Activated CD4-positive, alpha-beta T cell treated with anti-CD3 and anti-CD28 coated beads, Interleukin-2, amount 50 U/mL, for 16 hours (primary cell): ENCODE measurements at places on chromosomes 16 and 17.
A peak's percentile ranks its signal among the peaks of the same experiment; 100 is the strongest.

DNA sequence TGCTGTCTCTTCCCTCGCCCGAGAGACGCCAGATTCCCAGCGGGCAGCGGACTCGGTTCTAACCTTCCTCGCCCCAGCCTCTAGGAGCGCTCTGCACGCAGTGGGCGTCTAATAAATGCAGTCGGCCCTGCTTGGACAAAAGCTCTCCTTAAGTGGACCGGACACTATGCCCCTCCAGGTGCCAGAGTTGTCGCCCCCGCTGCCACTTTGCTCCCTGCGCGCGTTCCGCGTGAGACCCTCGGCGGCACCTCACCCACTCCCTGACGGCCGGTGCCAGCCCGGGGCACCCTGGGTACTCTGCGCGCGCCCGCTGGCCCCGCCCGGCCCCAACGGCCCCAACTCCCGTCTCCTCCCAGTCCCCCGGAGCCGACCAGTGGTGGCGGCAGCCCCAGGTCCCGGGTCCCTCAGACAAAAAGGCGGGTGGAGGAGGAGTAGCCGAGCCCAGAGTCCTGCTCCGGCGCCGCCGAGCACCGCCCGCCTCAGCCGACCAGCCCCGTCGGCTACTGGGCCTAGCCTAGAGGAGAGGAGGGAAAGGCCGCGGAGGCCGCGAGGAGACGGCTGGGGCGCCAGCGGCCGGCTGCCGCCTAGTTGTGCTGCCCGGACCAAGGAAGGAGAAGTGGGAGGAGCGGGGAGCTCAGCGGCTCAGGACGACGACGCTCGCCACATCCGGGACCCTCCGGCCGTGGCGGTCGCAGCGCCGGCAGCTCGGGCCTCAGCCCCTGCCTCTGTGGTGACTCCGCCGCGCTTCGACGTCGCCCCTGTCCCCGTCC lies 123.0 kb downstream of the GOSR1 start:
- peak; percentile 75 for DNase-seq

- DNase-seq, result peak; percentile 18
Measured at GRCh38 chr17:66964930-66965800, 658 bp downstream of the CACNG4 start.

GRCh38 chr16:56389554-56389953 lies 35.8 kb downstream of the AMFR start:
- DNase-seq, result no peak

GRCh38 chr17:45231481-45232116 lies 9.9 kb downstream of the FMNL1 start:
- peak; percentile 22 for DNase-seq

GRCh38 chr17:77163001-77163400 lies 22.2 kb downstream of the SEC14L1 start:
- no peak for DNase-seq

DNA sequence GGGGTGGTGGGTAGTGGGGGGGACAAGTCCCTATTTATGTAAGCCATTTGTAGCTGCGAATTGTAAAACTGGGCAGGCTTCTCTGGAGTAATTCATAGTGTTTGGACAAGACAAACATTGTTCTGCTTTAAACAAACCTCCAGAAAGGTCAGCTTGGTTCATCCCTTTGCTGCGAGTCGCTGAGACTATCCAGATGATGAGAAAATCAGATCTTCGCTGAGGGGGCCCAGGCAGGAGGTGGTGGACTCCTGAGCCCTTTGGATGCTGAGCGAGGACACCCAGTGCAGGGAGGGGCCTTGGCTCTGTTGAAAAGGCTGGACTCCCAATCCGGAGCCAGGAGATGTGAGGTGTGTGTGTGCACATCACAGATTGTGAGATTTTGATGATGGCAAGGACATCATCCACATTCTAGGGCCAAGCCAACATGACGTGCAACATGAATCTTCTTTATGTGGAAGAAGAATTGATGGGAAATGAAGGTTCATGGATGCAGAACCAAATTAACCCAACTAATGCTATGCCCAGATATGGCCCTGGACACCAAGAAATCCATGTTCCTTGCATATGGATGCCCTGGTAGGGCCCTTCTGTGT lies 15.0 kb upstream of the NTN1 start:
- no peak for DNase-seq

- no peak for DNase-seq
Measured at GRCh38 chr17:20171741-20172365, 162.7 kb downstream of the SPECC1 start.

- no peak for DNase-seq
Measured at GRCh38 chr16:61937646-61938045, 98.6 kb downstream of the CDH8 start.

- DNase-seq, result no peak
Measured at GRCh38 chr16:85377388-85378144, 235.6 kb upstream of the GSE1 start.

- no peak for DNase-seq
Measured at GRCh38 chr17:61152898-61153297, 246.7 kb upstream of the TBX2 start.

GRCh38 chr17:39955726-39956225 lies 7.0 kb upstream of the GSDMA start:
- no peak for DNase-seq
